ENCODE measurements at places on chromosomes 16 and 17.

- no peak for DNase-seq
Measured at GRCh38 chr17:43613917-43614316, 47.8 kb downstream of the MEOX1 start.

DNA sequence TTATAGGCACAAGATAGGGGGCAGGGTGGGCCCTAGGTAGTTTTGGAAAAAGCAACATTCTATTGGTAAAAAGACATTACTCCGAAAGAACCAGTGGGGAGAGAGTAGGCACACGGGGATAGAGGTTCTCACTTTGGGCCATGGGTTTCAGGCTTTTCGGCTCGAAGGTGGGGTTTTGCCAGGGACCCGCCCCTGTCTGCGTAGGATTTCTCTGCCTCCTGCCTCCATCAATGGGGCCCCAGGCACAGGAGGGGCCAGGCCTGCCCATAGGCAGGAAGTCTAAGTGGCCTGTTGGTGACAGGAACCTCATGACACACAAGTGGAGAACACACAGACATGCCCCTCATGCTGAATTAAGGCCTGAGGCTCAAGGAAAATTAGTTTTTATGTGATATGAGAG is 57.5 kb downstream of the RNF213 start:
- DNase-seq, result no peak

GRCh38 chr16:10150906-10151305 is 31.3 kb downstream of the GRIN2A start:
- DNase-seq, result no peak

DNA sequence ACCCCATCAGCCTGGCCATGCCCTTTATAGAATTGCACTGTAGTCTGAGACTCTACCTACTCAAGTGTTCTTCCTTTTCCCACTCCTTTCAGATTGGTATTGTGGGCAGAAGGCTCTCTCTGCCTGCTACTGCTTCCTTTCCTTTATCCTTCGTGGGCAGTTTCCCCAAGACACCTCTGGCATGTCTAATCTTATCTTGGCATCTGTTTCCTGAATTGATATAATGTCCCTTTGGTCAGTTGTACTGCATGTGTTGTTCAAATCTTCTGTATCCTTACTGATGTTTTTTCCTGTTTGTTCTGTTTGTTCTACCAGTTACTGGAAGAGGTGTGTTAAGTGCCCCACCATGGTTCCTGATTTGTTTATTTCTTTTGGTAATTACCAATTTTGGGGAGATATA is 29.5 kb upstream of the MSI2 start:
- no peak for DNase-seq

GRCh38 chr16:66859397-66860068 is 15.3 kb downstream of the CA7 start:
- DNase-seq, result no peak

DNA sequence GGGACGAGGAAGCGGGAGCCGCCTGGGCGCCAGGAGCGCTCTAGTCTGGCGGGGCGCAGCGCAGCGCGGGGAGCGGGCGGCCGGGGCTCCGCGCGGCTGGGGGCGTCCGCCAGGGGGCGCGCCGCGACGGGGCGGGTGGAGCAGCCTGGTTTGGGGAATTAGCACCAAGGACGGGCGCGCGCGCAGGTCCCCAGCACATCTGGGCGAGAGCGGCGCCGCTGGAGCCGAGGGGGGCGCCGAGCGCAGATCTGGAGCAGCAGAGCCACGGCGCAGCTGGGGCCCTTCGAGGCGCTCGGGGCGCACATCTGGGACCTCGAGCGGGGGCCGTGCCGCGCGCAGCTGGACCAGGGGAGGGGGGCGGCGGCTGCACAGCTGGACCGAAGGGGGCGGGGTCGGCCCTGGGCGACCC is at the start of gene NXPH3:
NXPH3 (plus strand) TSS at position 193 of the 409 bp plus-strand sequence. CDS start 349 bp downstream, outside the sequence.
- DNase-seq, result peak; percentile 38

DNA sequence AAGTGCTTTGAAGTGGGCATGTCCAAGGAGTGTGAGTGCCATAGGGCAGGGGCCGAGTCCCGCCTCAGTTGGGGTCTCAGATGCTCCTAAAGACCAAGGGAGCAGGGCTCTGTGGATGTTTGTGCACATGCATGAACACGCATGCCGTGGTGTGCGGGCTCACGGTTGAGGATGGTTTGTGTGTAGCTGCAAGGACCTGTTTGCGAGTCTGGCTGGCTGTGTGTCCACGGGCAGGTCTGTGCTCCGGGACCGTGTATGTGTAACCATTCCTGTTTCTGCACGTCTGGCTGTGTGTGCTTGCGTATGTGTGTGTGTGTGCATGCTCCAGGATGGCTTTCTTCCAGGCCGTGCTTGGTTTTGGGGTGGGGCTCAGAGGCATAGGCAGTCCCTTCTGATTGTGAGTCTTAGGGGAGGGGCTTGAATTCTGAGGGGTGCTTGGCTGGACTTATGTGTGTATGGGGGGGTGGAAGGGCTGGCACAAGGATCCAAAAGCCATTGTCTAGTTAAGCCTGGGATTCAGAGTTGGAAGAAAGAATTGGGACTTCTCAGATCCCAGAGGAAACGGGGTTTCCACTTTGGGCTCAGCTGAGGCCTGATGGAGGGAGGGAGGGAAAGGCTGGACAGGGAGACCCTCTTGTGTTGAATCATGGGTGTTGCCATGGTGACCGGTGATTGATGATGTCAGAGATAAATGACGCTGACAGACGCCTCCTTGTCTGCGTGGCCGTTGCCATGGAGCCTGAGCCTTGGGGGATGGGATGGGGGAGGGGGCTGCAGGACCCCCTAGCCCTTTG is 14.4 kb downstream of the GJD3 start:
- DNase-seq, result no peak

DNA sequence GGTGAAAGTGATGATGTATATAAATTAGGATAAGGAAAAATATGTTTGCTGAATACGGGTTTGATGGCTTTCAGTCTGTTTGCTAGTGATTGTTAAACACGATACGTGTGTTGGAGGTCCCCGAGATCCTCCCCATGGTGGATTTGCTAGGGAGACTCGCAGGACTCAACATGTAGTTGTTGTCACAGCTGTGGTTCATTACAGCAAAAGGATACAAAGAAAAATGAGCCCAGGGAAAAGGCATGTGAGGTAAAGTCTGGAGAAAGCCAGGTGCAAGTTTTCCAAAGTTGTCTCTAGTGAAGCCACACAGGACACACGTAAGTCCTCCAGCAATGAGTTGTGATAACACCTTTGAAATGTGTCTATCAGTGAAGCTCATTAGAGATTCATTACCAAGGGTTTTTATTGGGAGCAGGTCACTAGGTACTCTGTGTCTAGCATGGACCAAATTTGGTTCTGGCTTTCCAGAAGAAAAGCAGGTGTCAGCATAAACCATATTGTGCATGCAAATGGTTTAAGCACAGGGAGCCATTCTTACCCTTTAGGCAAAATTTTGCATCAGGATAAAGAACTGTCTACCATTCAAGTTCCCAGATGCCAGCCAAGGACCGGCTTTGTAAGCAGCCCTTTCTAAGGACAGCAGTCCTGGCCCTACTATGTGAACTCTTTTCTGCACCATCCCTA is 215.2 kb upstream of the WSCD1 start:
- no peak for DNase-seq

DNA sequence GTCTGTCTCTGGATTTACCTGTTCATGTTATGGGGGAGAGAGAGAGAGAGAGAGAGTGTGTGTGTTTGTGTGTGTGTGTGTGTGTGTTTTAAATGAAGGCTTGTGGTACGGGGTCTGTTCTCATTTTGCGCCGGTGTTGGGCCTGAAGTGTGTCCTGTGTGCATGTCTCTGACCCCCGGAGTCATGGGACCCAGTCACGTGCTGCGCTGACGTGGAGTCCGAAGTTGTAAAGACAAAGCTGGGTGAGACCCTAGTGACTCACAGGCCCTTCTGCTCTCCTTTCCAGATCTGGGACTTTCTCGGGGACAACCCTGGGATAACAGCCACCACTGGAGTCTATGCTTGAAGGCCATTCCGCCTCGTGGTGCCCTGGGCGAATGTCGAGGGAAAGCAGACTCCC is 35.0 kb downstream of the JPH3 start:
- DNase-seq, result no peak

GRCh38 chr16:1678500-1679098 is 520 bp downstream of the JPT2 start:
- peak; percentile 41 for DNase-seq

All from inflammatory macrophage treated with lipopolysaccharide for 1 hour (primary cell).